ENCODE measurements at places on chromosomes 6 and 20. TPM values are rescaled to one million over a fixed set of nuclear protein-coding genes. Genes with fewer than 3 reads are reported as not detected.

- no peak for DNase-seq
- no peaks in the 10 kb centered on the region for H3K27me3 ChIP-seq
- H3K4me3 ChIP-seq: no peak overlapping the region
- no peaks in the 10 kb centered on the region for H3K36me3 ChIP-seq
- no peaks in the 10 kb centered on the region for H3K4me1 ChIP-seq
- H3K27ac ChIP-seq: no peak overlapping the region
Observed at GRCh38 chr6:144129469-144129868, 20.8 kb upstream of the STX11 start.

GRCh38 chr6:111970426-111970825 lies 83.5 kb upstream of the CCN6 start:
- H3K4me1 ChIP-seq: peaks cover 19% of the 10 kb centered on the region
- no peak overlapping the region for H3K4me3 ChIP-seq
- H3K27me3 ChIP-seq: no peaks in the 10 kb centered on the region
- DNase-seq: no peak
- H3K36me3 ChIP-seq: no peaks in the 10 kb centered on the region

SOX18 gene
- polyA plus RNA-seq: 26.9 TPM

GRCh38 chr6:14306151-14306906 lies 188.8 kb downstream of the CD83 start:
- H3K27me3 ChIP-seq: no peaks in the 10 kb centered on the region
- H3K4me3 ChIP-seq: no peak overlapping the region
- no peak for DNase-seq

RSPO3 gene
- 0.88 TPM for polyA plus RNA-seq

- no peak overlapping the region for H3K27ac ChIP-seq
- H3K4me1 ChIP-seq: peaks cover 58% of the 10 kb centered on the region
- H3K27me3 ChIP-seq: no peaks in the 10 kb centered on the region
Observed at GRCh38 chr6:157538698-157539097, 157.7 kb downstream of the ZDHHC14 start.

- peaks cover 22% of the 10 kb centered on the region for H3K36me3 ChIP-seq
- H3K27me3 ChIP-seq: no peaks in the 10 kb centered on the region
- no peaks in the 10 kb centered on the region for H3K4me1 ChIP-seq
- DNase-seq: no peak
- H3K27ac ChIP-seq: no peak overlapping the region
Observed at GRCh38 chr20:46501337-46501942, 11.9 kb downstream of the ZNF334 start.

GRCh38 chr6:3956054-3956453 lies 106.9 kb downstream of the FAM50B start:
- no peak overlapping the region for H3K27ac ChIP-seq
- H3K36me3 ChIP-seq: no peaks in the 10 kb centered on the region
- no peak overlapping the region for H3K4me3 ChIP-seq
- no peaks in the 10 kb centered on the region for H3K4me1 ChIP-seq
- no peaks in the 10 kb centered on the region for H3K27me3 ChIP-seq

TP53TG5 gene
- polyA plus RNA-seq: 0.03 TPM

GRCh38 chr6:168244961-168245551 lies 74.5 kb downstream of the DACT2 start:
- no peak overlapping the region for H3K4me3 ChIP-seq
- no peaks in the 10 kb centered on the region for H3K4me1 ChIP-seq
- H3K27me3 ChIP-seq: no peaks in the 10 kb centered on the region
- DNase-seq: no peak
- no peak overlapping the region for H3K27ac ChIP-seq
- H3K36me3 ChIP-seq: no peaks in the 10 kb centered on the region

- no peak overlapping the region for H3K27ac ChIP-seq
Observed at GRCh38 chr6:3393836-3394202, 63.0 kb downstream of the SLC22A23 start.

SLC32A1 gene
- not detected for polyA plus RNA-seq

DNA sequence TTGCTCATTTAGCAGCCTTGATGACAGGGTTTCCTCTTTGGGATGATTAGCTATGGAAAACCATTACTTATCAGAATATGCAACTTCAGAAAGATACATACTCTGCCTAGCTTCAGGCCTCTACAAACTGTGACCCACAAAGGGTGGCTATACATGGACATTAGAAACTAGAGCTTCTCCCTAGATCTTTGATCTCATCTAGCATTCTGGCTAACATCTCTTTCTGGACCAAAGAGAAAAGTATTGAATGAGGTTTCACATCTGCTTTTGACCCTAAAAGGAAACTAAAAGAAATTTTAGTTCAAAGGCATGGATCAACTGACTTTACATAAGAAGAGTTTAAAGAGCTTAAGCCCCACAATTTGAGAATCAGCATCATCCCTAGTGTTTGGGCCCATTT lies 12.4 kb upstream of the HMGN3 start:
- no peak overlapping the region for H3K27ac ChIP-seq
- no peaks in the 10 kb centered on the region for H3K27me3 ChIP-seq
- H3K36me3 ChIP-seq: no peaks in the 10 kb centered on the region

COL9A3 gene
- polyA plus RNA-seq: 4.2 TPM

CEP85L gene
- 1.6 TPM for polyA plus RNA-seq

C6orf163 gene
- 0.21 TPM for polyA plus RNA-seq

DNA sequence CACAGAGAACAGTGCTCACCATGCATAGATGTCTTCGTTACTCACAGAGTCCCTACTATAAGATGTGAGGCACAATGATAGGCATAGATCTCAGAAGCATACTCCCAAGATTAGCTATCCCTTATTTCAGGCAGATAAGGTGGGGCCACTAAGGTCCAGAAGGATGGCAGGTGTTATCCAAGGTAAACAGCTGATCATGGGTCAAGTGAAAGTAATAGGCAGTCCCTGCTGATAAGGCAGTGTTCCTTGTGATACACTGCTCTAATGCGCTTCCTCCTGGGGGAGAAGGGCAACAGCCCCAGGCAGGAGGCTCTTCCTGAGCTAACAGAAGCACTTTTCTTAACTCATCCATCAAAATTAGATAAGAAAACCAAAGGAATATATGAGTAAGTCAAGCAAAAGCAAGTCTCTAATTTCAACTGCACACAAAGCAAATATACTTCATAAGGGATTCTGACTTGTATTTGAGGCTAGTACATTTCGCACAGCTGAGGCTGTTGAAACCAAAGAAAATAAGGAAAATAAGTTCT lies 42.2 kb downstream of the METTL24 start:
- no peak for DNase-seq
- no peak overlapping the region for H3K27ac ChIP-seq
- no peaks in the 10 kb centered on the region for H3K27me3 ChIP-seq
- H3K4me1 ChIP-seq: peaks cover 3% of the 10 kb centered on the region

SLC17A3 gene
- polyA plus RNA-seq: not detected

- H3K4me3 ChIP-seq: no peak overlapping the region
- peak overlapping the region; percentile 61 for H3K27ac ChIP-seq
Observed at GRCh38 chr6:56714273-56714672, 71.6 kb upstream of the DST start.

DNA sequence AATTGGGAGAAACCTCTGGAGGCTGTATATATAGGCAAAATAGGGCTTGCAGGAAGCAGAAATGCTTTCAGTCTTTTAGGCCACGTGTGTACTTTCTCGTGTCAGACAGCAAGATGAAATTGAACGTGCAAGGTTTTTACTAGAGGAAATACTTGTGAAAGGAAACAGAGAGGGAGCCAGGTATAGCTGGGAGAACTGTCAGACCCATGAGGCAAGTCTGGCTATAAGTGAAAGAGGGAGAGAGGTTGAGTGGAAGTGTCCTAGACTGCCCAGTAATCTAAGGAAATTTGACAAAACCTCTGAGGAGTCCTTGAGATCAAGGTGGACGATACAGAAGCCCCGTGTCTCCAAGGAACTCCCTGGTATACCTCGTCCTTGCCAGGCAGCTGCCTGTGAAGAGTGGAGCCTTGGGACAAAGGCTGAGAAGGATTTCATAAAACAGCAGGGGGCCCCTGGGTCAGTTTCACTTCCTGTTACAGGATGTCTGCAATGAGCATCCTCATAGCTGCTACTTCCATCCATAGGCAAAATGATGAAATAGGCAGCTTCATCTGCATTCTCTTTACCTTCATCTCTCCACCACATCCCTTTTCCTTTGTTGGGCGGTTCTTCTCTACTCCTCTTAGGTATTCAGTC lies 114.4 kb upstream of the MAP3K7 start:
- H3K36me3 ChIP-seq: no peaks in the 10 kb centered on the region
- no peak overlapping the region for H3K4me3 ChIP-seq
- H3K4me1 ChIP-seq: no peaks in the 10 kb centered on the region
- no peak overlapping the region for H3K27ac ChIP-seq

- H3K27ac ChIP-seq: no peak overlapping the region
- H3K36me3 ChIP-seq: no peaks in the 10 kb centered on the region
- no peaks in the 10 kb centered on the region for H3K4me1 ChIP-seq
- H3K27me3 ChIP-seq: no peaks in the 10 kb centered on the region
Observed at GRCh38 chr20:18985551-18985950, 172.0 kb downstream of the SCP2D1 start.

GRCh38 chr6:120248451-120248850 lies 898.9 kb upstream of the MAN1A1 start:
- DNase-seq: no peak
- no peaks in the 10 kb centered on the region for H3K36me3 ChIP-seq
- no peaks in the 10 kb centered on the region for H3K4me1 ChIP-seq
- H3K4me3 ChIP-seq: no peak overlapping the region

GRCh38 chr6:45073771-45074170 lies 254.4 kb upstream of the RUNX2 start:
- H3K27ac ChIP-seq: no peak overlapping the region
- no peak overlapping the region for H3K4me3 ChIP-seq
- H3K4me1 ChIP-seq: no peaks in the 10 kb centered on the region
- H3K27me3 ChIP-seq: no peaks in the 10 kb centered on the region

RFX6 gene
- 0.01 TPM for polyA plus RNA-seq

DNA sequence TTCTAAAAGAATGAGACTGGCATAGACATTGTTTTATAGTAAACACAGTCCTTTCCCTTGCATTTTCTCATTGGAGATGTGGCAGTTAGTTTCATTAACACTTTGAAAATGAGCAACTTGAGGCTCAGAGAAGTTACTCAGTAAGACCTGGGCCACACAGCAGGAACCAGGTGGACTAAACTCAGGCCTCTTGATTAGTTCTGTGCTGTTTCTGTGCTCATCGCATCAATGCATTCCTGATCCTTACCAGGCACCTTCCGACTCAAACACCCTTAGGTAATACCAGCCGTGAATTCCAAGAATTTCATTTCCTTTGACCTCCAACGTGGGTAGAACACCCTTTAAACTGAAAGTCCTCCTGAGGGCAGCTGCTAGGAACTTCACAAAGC lies 362.8 kb downstream of the ESR1 start:
- peaks cover 7% of the 10 kb centered on the region for H3K36me3 ChIP-seq
- no peaks in the 10 kb centered on the region for H3K27me3 ChIP-seq
- H3K27ac ChIP-seq: peak overlapping the region; percentile 41
- no peak for DNase-seq

- H3K4me1 ChIP-seq: no peaks in the 10 kb centered on the region
- DNase-seq: no peak
- no peak overlapping the region for H3K4me3 ChIP-seq
- no peak overlapping the region for H3K27ac ChIP-seq
- H3K36me3 ChIP-seq: no peaks in the 10 kb centered on the region
Observed at GRCh38 chr20:51287628-51288413, 254.7 kb downstream of the NFATC2 start.

KIAA0408 gene
- 13.0 TPM for polyA plus RNA-seq

DNA sequence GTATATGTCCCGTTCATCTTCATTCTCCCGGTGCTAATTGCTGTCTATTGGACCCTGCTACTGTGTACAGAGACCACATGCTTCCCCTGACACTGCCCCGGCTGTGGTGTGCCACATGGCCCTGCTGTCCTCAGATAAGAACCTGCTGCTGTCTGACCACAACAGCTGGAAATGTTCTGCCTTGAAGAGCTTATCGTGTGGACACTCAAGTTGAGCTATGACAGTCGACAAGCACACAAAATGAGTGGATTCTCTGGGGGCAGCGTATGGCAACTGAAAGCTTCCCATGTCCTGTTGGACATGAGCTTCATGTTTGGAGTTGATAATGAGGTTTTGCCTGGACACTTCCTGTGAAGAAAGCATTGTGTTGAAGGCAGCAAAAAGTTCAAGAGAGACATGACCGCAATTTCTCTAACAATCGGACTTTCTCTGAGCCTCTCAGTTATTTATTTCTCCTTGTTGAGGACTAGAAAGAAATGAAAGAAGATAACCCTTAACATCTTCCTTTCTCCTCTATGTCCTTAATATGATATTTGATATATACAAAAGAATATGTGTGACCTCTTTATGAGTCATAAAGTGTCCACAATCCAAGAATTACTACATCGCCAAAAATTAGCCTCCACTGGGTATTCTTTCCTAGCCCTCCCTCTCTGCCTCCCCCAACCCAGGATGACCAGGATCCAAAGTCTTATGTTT lies 187.1 kb upstream of the TCF21 start:
- no peak overlapping the region for H3K27ac ChIP-seq
- no peaks in the 10 kb centered on the region for H3K27me3 ChIP-seq
- no peaks in the 10 kb centered on the region for H3K36me3 ChIP-seq
- H3K4me1 ChIP-seq: no peaks in the 10 kb centered on the region
- no peak overlapping the region for H3K4me3 ChIP-seq

DNA sequence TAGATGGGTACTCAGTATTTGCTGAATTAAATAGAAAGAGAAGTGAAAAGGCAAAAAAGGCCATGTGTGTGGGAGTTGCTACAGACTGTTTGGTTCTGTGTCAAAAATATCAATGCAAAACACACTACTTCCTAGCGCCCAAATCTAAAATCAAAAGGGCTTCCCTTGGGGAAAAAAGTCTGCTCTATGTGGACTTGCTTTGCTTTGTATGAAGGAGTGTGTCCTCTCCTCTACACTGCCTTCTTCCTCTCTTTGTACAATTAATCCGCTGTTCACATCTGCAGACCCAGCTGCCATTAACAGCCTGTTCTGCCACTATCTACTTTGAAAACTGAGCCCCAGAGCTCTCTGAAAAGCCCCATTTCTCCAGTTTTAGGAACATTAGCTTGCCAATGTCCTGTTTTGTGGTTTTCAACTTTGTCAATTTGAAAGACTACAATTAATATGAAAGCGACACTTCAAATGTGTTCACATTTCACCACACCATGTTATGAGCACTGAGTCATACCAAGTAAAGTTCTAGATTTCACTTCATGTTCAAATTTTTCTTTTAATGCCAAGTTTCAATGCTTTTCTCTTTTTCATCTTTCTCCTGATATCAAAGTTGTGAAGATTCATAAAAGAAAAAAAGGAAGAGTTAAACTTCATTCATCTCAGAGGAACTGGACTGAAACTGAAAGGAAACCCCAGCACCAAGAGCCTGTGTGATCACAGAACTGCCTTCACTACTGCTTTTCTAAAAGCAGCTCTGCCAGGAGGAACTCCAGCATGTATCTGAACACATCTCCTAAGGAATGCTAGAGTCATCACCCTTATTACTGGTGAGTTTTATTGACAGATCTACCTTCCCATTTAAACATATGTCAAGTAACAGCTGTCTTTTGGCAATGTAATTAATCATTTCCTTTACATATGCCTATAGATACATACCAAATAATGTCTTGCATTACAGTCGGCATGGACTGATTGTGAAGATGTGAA lies 102.6 kb downstream of the KIF13A start:
- H3K36me3 ChIP-seq: no peaks in the 10 kb centered on the region
- no peaks in the 10 kb centered on the region for H3K27me3 ChIP-seq
- H3K4me3 ChIP-seq: no peak overlapping the region
- DNase-seq: no peak
